Smooth muscle cell of the pulmonary artery (primary cell): ENCODE measurements at places on chromosomes 16 and 17. TPM values are rescaled to one million over a fixed set of nuclear protein-coding genes. Genes with fewer than 3 reads are reported as not detected.

SLC16A13 gene
- 0.85 and 1.1 TPM in 2 replicates for total RNA-seq

MIEF2 gene
- total RNA-seq = 22.6 and 24.4 TPM in 2 replicates

NPIPA3 gene
- 0.69 and 0.98 TPM in 2 replicates for total RNA-seq

MBTPS1 gene
- 162 and 163 TPM in 2 replicates for total RNA-seq

TLCD2 gene
- total RNA-seq = 3.8 and 4.8 TPM in 2 replicates

CSH1 gene
- not detected in 2 replicates for total RNA-seq
